ENCODE measurements at places on chromosomes 12 and 14.

DNA sequence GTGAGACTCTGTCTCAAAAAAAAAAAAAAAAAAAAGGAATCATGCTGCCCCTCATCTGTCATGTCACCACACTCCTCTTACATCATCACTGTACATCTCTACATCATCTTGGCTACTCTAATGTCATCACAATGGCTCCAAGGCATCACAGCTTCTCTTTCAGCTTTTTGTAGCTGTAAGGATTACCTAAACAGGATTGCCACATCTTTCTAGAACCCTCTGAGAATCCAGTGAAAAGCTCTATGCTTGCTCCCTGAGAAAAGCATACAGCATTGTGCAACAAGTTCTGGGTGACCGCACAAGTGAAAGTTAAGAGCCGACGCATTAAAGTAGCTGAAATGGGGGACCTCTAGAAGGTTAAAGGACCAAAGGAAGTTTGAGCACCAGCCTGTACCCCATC, 272.5 kb downstream of the C12orf50 start:
- no peak for DNase-seq

- no peak for DNase-seq
Observed at GRCh38 chr14:49089107-49089506, 497.1 kb downstream of the RPS29 start.

GRCh38 chr12:56029666-56030293, 8.9 kb downstream of the IKZF4 start:
- no peak for DNase-seq

GRCh38 chr12:129558036-129558435, 345.8 kb downstream of the TMEM132D start:
- DNase-seq, result no peak

DNA sequence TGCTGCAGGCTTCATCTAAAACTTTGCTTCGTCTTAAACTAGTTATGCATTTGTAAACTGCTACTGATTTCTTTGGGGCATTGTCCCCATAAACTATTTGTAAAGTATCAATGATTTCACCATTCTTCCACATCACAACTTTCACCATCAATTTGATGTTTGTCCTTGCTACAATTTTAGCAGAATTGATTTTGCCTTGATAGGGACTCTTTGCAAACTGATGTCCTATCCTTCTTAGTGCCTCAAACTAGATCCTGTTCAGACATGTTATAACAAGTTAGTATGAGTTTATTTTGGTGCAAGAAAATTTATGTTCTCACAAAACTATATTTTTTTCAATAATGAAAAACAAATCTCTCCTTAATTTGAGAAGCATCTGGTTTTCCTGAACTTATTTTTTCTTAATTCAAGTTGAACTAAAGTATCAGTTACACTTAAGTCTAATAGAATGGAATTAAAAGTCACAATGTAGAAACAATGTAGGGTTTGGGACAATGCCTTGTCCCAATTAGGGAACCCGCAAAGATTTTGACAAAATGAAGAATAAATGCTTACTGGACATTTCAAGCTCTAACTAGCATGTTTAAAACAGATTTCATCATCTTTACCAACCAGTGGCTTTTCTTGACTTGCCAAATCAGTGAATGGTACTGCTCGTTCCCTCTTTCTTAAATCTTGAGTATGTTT, 10.1 kb upstream of the ARID4A start:
- no peak for DNase-seq

DNA sequence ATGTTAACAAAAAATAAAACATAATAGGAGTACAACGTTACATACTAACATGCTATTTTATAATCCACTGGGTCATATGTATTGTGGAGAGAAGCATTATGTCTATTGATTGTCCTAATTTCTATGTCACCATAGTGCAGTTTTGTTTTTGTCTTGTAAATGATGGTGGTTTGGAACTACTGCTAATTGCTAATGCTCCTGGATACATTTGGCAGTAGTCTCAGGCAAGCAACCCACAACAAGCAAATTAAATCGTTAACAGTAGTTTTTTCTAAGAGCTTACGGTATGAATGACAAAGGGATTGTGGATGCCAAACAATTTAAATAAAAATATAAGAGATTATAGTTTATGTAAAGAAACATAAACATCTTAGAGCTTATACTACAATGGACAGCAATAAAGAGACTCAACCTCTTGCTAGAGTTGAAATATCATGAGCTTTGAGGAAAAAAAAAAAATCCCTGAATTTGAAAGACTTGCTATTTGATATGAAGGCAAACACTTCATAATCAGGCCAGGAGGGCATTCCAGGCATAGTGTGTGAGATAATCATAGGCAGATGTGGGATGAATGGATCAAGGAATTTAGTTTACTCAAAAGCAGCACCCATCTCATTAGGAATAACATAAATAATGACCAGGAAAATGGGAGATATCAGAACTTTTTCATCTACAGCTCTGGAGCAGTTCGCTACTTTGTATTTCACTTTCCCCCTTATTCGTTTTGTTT, 181.3 kb downstream of the CCDC59 start:
- no peak for DNase-seq

GRCh38 chr12:93438266-93439050, 3.3 kb downstream of the UBE2N start:
- DNase-seq, result no peak

- no peak for DNase-seq
Observed at GRCh38 chr14:55688566-55688965, 108.6 kb downstream of the KTN1 start.

- DNase-seq, result no peak
Observed at GRCh38 chr14:92507174-92507768, 6.3 kb upstream of the RIN3 start.

DNA sequence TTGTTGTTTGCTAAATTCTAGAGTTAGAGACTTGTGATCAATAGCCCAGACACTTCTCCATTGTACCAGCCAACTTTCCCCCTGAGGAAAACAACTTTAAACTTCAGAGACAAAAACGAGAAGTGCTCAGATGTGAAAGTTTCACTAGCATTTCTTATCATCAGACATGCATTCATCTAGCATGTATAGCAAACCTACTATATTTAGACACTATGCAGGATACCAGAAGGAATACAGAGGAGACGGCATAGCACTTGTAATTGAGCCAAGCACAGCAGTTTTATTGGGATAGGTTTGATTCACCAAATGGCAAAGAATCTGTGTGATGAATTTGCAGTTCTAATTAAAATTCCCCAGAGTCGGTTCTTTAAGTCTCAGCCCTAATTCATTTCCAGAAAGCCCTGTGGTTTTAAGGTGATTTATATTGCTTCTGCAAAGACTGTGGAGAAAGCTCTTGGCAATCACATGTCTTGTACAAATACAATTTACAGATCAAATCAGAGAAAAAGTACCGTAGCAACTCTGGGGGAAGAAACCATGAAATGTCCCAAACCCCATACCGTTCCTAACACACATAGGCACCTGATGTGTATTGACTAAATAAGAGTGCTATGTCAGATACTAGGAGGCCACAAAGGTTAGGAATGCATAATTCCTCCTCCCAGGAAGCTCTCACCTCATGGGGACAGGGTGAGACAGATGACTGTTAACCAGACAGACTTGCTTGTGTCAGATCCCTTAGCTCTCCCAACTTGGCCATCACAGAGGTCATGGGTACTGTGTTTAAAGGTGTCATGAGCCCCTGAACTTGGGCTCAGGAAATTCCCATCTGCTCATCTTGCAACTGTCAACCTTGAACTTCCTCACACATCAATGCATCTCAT, 69.6 kb upstream of the KRAS start:
- no peak for DNase-seq

- no peak for DNase-seq
Observed at GRCh38 chr14:91202234-91202974, 42.1 kb downstream of the GPR68 start.

GRCh38 chr12:18361433-18361832, 100.1 kb downstream of the PIK3C2G start:
- no peak for DNase-seq

DNA sequence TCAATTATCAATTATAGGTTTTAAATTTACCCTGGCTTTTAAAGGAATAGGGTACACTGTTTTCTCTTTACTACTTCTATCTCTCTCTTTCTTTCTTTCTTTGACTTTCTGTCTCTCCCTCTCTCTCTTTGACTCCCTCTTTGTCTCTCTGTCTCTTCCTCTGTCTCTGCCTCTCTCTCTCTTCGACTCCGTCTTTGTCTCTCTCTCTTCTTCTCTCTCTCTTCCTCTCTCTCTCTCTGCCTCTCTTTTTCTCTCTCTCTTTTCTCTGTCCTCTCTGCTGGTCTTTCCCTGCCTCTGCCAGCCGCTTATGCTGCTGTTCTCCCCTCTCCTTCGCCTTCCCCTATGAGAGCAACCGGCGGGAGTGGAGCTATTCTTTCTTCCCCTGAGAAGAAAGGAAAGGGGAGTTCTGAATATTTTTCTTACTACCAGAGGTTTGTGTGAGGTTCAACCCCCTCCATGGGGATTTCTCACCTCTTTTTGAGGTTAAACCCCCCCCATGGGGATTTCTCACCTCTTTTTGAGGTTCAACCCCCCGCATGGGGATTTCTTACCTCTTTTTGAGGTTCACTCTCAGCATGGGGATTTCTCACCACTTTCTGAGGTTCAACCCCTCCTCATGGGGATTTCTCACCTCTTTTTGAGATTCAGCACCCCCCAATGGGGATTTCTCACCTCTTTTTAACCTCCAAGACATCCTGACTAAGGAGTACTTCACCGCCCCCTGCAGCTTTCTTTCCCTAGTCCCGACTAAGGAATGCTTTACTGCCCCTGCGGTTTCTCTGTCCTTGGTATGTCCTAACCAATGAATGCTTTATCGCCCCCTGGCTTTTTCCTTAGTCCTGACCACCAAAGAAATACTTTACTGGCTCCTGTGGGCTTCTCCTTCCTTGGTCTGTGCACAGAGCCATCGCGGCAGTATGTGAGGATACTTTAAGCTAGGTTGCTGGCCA, 27.4 kb upstream of the DDHD1 start:
- no peak for DNase-seq

DNA sequence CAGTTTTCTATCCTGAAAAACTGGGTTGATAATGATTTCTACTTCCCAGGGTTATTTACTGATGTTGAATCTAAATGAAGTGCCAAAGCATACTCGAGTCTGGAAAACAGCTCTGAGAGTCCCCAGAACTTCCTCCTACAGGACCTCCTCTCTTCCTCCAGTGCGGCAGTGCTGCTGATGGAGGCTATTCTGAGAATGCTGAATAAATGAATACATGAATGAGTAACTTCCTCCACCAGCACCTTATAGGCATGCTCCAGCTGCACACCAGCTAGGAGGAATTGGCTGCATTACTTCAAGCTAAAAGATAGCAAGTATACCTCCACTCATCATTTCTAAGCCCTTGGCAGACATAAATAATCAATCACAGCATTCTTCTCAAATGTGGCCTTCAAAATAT, 448.8 kb upstream of the CCDC196 start:
- no peak for DNase-seq

GRCh38 chr12:95022477-95022876, 19.0 kb upstream of the NDUFA12 start:
- DNase-seq, result no peak

- DNase-seq, result no peak
Observed at GRCh38 chr12:92362785-92363184, 217.1 kb upstream of the BTG1 start.

DNA sequence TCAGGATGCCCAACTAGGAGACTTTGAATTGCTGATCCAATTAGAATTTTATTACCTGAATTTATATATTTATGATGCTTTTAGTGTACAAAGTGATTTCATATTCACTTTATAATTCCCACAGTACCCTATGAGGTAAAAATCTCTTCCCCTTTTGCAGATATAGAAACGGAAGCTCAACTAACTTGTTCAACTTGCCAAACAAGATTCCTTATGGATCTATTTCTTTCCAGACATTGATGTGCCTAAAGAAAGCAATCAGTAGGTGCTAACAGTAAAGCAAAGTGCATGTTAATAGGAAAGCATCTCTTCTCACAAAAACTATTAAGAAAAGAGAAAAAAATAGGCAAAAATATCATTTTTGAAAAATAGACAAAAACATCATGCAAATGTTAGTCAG, 65.9 kb upstream of the PPP1R12A start:
- no peak for DNase-seq

DNA sequence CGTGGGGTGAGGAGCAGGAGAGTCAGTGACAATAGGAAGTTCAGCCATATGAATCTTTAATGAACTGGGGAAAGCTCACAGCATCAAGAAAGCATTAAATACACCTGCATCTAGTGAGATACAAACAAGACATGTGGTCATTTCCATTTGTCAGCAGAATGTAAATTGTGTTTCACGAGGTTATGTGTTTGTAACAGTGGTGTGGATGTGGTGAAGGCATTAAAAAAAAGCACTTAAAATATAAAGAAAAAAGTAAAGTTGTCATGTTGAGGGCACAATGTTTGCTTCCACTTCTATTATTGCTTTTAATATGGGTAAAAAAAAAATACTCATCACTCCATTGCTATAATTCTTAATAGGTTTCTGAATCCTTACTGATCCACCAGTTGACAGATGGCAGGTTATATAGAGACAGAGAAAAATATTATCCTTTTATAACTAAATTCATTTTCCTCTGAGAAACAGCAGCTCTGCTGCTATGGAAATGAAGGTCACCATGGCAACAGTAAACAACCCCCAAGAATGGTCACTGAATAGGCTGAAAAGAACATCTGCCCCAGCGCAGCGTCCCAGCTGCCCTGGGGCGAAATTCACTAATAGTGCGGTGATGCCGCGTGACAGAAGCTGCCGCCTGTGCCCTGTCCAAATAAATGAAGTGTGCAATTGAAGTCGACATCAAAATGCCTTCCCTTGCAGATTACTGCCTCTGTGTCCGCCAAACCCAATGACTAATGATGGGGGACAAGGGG, 226.1 kb downstream of the FOXN3 start:
- DNase-seq, result no peak

- DNase-seq, result no peak
Observed at GRCh38 chr14:68708343-68708742, 84.5 kb downstream of the ZFP36L1 start.

- DNase-seq, result no peak
Observed at GRCh38 chr12:113660936-113661335, 189.3 kb upstream of the LHX5 start.

GRCh38 chr14:60815371-60815770, 80.8 kb downstream of the MNAT1 start:
- DNase-seq, result no peak

- no peak for DNase-seq
Observed at GRCh38 chr12:44507461-44507860, 368.7 kb downstream of the NELL2 start.

DNA sequence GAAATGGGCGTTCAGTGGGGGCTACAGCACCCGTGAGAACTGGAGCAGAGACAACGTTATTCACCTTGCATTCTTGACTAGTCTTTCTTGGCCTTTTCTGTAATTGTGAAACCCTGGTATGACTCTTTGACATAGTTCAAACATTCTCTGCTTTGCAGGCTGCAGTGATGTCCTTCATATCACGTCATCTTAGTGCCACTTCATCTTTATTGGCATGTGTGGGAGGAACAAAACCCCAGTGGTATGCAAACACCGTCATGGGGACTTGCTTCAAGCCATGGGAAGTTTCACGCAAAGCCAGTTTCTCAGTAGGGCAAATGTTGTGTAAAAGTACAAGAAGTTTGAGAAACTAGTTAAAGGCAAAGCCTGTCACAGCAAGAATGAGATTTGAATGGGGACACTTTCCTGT, 20.2 kb upstream of the DUSP16 start:
- no peak for DNase-seq

GRCh38 chr12:91991399-91992187, 154.1 kb downstream of the BTG1 start:
- DNase-seq, result no peak

GRCh38 chr12:130752692-130753230, 36.7 kb upstream of the RIMBP2 start:
- no peak for DNase-seq

GRCh38 chr12:51383269-51383905, 7.8 kb downstream of the GALNT6 start:
- DNase-seq, result no peak

All from osteocyte (in vitro differentiated cells).